ENCODE measurements at places on chromosomes 11 and 22. TPM values are rescaled to one million over a fixed set of nuclear protein-coding genes. Genes with fewer than 3 reads are reported as not detected.

- H3K27ac ChIP-seq: no peak overlapping the region
- H3K36me3 ChIP-seq: peaks cover 1% of the 10 kb centered on the region
- DNase-seq: no peak
- no peak overlapping the region for H3K4me3 ChIP-seq
Observed at GRCh38 chr11:117407016-117407415, 79.4 kb downstream of the CEP164 start.

- DNase-seq: no peak
- H3K27ac ChIP-seq: no peak overlapping the region
- H3K36me3 ChIP-seq: no peaks in the 10 kb centered on the region
Observed at GRCh38 chr22:35542157-35542938, 1.7 kb downstream of the RASD2 start.

DNA sequence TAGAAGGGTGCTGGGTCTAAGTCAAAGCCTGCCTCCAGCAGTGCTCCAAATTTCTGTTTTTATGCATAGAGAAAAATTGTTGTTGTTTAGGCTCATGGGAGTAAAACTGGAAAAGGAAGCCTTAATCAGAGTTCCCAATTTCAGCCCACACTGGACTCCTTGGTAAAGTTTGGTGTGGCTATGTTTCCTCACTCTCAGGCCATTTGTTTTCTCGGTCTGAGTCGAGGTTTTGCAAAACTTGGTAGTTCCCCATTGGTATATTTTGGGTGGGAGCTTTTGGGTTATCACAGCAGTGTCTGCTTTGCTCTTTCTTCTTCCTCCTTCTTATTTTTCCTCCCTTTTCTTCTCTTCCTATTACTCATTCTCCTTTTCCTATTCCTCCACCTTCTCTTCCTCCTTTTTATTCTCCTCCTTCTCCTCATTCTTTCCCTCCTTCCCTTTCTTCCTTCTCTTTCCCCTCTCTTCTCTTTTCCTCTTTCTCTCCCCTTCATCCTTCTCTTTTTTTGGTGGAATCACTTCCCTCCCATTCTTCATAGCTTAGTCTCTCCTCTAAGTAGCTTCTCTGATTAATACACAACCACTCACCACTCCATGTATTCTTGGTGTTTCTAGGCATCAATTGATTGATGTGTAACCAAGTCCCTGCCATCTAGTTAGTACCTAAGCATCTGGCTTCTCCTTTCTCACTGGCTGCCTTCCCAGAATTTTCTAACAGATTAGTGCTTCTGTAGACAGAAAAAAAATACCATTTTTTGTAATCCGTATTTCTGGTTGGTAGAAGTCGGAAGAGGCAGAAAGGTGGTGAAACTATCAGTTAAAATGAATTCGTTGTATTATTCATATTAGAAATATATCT, 10.1 kb downstream of the SLC5A1 start:
- H3K27me3 ChIP-seq: no peaks in the 10 kb centered on the region
- no peak overlapping the region for H3K27ac ChIP-seq
- no peak for DNase-seq

- no peaks in the 10 kb centered on the region for H3K4me1 ChIP-seq
- H3K27ac ChIP-seq: no peak overlapping the region
- H3K27me3 ChIP-seq: no peaks in the 10 kb centered on the region
- H3K36me3 ChIP-seq: no peaks in the 10 kb centered on the region
- no peak overlapping the region for H3K4me3 ChIP-seq
Observed at GRCh38 chr11:428295-428694, 13.5 kb upstream of the SIGIRR start.

DNA sequence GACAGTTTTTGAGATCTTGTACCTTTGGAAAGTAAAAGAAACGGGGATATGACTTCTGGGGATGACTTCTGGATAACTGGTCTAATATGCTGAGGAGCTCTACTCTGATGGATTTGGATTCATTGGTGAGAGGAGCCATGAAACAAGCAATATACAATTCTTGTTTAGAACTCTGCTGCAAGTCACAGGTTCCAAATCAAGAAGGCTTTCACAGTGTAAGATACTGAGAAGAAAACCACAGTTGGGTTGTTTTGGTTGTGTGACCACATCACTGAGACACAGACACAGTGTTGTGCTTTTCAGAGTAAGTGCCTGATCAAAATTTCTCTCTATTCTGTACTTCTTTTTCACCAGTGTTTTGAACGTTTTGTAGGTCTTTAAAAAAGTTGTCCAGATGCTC, 13.1 kb upstream of the UCP2 start:
- no peaks in the 10 kb centered on the region for H3K4me1 ChIP-seq
- H3K27me3 ChIP-seq: no peaks in the 10 kb centered on the region
- no peaks in the 10 kb centered on the region for H3K36me3 ChIP-seq
- DNase-seq: no peak
- no peak overlapping the region for H3K4me3 ChIP-seq

DNA sequence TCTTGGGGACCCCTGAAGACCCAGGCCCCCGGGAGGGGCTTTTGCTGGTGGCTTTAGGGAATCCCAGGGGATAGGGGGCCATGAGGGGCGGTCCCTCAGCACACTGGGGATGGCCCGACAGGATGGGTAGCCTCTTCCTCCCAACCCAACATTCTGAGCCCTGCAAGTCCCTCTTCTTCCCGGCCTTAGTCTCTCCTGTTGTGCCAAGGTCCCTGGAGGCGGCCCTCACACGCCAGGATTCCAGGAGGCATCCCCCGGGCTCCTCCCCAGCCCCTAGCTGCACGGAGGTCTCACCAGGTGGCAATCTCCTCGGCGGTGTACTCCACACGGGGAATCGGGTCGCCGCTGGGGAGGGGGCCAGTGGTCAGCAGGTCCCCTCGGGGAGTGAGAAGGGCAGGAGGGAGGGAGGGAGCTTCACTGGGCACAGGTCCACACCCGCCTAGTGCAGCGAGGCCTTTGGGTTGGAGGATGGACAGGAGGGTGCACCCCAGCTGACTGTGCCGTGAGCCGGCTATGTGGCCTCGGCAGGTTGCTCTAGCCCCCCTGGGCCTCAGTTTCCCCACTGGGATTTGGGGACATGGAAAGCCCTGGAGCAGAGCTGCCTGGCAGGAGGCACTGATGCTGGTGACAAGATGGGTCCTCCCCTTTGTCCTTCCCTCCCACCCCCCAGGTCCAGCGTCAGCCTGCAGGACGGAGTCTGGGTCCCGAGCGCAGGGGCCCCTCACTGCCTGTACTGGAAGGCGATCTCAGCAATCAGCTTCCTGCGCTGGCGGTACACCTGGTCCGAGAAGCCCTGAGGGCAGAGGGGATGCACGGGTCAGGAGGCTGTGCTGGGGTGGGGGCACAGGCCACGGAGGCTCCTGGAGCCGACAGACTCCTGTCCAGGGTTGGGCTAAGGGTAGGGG, 4.2 kb downstream of the TH start:
- no peaks in the 10 kb centered on the region for H3K36me3 ChIP-seq
- no peak overlapping the region for H3K27ac ChIP-seq
- DNase-seq: no peak

- DNase-seq: no peak
- no peak overlapping the region for H3K4me3 ChIP-seq
- H3K27me3 ChIP-seq: no peaks in the 10 kb centered on the region
- H3K36me3 ChIP-seq: no peaks in the 10 kb centered on the region
Observed at GRCh38 chr22:40681451-40681850, 2.2 kb downstream of the MCHR1 start.

PRMT3 gene
- total RNA-seq: 9.6 TPM

NAALAD2 gene
- 4.4 TPM for total RNA-seq

SCN3B gene
- 1.3 TPM for total RNA-seq

OSBP2 gene
- 3.9 TPM for total RNA-seq
